Activated CD8-positive, alpha-beta memory T cell treated with anti-CD3 and anti-CD28 coated beads for 1 hour (primary cell): ENCODE measurements at places on chromosomes 12 and 14.

- DNase-seq = no peak
Measured at GRCh38 chr14:71236487-71236886, 329.2 kb downstream of the PCNX1 start.

DNA sequence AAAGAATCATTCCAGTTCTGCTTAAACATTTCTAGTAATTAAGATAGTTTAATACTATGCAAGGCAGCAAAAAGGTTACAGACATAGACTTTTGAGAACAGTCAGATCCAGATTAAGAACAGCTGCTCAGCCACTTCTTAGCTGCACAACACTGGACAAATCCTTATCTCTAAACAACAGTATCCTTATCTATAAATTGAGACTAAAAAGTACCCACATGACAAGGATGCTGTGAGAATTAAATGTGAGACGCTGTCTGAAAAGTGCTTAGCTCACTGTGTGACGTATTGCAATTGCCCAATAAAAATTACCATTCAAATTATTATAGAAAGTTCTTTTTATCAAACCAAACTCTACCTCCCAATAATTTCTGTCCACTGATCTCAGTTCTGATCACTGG, 35.5 kb downstream of the BORCS5 start:
- no peak for DNase-seq

DNA sequence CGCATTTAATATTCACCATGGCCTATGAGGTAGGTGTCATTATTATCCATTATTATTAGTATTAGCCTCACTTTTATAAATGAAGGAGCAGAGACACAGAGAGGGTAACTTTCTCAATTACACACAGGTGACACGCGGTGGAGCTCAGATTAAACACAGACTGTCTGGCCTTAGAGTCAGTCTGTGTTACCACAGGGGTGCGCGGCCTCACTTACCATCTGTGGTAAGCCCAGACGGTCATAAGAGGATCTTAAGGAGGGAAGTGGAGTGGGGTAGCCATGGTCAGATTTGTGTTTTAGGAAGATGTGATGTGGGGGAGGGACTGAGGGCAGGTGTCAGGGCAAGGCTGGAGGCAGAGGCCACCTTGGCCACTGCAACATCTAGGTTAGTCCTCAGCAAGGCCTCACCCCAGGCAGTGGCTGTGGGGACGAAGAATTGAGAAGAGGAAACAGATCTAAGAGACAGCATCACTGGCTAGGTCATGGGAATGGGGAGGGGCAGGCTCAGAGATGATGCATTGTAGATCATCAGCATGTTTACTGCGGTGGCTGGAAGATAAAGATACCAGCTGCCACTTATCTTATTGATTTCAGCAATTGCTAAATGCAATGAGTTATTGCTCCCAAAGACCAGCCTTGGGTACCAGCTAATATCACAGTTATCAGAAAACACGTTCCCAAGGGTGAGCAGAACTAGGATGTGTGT, 67.1 kb downstream of the SERPINA3 start:
- no peak for DNase-seq

DNA sequence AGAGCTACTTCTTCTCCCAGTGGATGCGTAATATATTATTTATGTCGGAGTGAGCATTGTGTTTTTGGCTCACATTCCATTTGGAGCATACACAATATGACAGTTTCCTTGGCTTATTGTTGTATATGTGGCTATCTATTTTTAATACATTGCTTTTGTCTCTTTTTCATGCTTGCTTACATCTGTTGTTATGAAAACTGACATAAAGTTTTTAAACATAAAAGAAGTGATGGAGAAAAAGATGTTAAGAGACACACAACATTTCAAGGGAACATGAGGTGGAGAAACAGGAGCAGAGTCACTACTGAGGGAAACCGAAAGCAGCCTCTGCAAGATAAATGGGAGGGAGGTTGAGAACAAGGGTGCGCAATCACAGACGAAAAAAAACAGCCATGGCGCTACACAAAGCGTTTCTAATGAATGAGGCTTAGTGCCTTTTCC, 228.4 kb upstream of the NPAS3 start:
- no peak for DNase-seq

- DNase-seq = no peak
Measured at GRCh38 chr12:109912855-109913321, 12.8 kb downstream of the TCHP start.
